ENCODE measurements at places on chromosomes 3 and 15.

DNA sequence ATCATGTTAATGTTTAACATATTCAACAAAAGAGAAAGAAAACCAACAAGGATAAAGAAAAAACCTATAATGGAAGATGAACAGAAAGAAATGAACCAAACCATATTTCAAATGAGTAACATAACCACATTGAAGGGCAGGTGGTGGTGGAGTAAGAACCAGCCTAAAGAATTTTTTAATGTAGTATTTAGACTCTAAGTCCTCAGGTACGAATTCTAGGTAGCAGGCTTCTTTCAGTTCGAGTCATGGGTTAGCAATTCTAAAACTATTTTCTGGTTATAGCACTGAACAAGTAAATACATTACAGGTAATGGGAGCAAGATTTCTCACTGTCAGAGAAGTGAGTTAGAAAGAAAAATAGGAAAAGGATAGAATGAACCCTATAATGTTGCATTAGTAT, 24.4 kb downstream of the DCBLD2 start:
- no peak for DNase-seq

DNA sequence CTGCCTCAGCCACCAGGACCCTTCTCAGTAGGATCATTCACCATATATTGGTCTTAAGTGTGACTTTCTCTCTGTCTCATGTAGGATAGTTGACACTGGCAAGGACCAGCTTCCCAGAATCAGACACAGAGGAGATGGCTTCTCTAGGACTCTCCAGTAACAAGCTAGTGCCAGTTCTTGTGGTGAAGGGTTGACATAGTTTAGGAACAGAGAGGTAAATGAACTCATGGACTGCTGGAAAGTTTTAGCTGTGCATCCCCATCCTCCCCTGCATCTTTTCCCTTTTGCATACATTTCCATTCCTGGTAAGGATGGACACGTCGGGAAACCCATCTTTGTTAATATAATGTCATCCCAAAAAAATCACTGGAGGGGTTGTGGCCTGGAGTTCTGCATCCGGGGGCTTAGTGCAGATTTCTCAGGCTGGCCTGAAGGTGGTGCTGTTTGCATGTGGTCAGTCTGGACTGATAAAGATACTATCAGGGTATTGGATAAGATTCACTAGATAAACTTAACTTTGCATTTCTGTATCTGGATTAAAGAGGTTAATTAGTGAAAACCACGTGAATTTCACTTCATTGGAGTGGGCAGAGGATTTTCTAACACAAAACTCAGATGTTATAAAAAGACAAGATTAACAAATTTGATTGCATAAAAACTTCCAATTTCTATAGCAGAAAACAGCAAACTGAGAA, 110.8 kb downstream of the TBC1D2B start:
- no peak for DNase-seq

DNA sequence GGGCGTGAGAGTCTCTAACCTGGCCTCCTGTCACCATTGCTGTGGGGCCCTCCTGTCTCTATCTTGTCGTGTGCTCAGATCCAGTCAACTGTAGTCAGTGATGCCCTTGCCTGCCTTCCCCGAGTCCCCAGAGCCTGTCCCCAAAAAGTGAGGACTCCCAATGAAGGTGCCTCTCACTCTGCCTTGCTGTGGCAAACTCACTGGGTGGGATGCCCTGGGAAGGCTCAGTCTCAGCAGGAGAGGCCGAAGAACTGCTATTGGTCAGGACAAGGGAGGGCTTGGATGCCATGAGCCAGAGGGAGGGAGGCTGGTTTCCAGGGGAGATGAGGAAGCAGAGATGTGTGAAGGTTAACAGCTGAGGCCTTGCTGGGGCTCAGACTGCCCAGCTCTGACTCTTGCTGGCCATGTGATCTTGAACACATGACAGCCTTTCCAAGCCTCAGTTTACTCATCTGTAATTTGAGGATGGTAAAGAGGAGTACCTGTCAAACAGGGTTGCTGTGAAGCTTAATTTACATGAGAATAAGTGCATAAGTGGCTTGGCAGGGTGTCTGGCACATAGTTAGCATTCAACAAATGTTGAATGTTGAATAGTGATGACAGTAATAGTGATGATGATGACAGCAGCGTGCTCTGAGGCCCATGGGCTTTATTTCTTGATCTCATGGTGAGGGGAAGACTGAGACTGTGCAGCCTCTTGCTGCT, 8.2 kb downstream of the KY start:
- no peak for DNase-seq

- DNase-seq = no peak
Observed at GRCh38 chr15:74191798-74192197, 10.8 kb downstream of the STRA6 start.

DNA sequence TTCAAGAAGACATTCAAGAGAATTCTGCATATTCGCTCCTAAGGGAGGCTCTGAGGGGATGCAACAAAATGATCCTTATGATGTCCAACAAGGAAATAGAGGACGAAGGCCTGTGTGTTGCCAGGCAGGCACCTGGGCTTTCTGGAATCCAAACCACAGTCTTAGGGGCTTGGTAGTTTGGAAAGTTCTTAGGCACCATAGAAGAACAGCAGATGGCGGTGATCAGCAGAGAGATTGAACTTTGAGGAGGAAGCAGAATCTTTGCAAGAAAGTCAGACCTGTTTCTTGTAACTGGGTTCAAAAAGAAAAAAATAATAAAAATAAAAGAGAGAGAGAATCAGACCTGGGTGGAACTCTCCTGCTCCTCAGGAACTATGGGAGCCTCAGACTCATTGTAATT, 11.7 kb upstream of the ATG7 start:
- no peak for DNase-seq

Data from pancreas (tissue), 10 donors.